AG08396 (cell line): ENCODE measurements at places on chromosomes 12 and 14.

DNA sequence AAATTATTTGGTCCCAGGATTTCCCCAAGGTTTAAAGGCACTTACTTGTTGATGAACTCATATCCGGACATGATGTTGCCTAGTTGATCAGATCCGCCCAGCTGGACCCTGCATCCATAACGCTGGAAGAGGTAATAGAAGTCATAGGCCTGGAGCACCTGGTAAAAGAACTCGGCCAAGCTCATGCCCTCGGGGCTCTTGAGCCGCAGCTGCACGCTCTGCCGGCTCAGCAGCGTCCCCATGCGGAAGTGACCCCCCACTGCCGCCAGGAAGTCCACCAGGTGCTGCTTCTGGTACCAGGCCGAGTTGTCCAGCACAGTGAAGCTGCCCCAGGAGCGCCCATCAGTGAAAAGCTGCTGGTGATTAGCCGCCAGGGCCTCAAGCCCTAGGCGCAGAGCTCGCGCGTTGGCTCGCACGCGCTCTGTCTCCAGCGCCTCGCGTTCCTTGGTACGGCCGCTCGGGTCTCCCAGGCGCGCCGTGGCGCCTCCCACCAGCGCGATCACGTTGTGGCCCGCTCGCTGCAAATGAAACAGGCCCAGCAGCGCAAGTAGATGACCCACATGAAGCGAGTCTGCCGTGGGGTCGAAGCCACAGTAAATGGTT is 545 bp downstream of the YARS2 start:
- DNase-seq = peak; percentile 66

GRCh38 chr12:103350116-103350515 is 145.7 kb downstream of the C12orf42 start:
- DNase-seq = no peak

DNA sequence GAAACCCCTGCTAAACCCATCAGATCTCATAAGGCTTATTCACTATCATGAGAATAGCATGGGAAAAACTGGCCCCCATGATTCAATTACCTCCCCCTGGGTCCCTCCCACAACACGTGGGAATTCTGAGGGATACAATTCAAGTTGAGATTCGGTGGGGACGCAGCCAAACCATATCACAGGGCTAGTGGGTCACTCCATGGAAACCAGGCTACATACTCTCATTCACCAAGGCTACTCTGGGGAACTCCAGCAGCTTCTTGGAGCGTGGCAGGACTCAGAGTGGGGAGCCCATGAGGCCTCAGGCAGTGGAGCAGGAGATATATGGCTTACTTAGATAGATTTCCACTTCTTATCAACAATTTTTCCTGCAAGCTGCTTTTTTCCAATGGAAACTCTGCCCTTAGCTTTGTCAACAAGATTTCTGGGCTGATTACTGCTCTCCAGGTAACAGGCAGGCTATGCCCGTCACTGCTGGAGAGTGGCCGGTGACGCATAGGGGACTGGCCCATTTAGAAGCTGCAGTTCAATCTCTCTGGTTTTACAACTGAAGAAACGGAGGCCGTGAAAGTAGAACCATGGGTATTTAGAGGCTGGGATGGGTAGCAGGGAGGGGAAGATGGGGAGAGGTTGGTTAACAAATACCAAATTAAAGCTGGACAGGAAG is 16.5 kb downstream of the VDR start:
- no peak for DNase-seq

DNA sequence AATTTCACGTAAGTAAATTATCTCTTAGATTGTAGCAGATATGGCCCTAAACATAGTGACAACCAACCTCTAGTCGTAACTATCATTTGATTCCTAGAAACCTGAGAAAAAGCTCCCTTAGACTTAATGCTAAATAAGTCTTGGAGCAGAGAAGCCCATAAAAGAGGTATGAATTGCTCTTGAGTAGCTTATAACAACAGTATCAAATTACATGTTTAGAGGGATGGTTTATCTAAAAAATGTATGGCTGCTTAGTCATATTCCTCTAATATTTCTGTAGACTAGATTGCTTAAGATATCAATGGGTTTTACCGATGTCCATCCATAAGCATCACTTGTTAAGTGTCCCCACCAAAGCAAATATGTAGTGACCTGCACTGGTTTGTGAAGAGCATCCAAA is 259.7 kb downstream of the NELL2 start:
- no peak for DNase-seq

GRCh38 chr14:101087614-101088394 is 184.3 kb upstream of the RTL1 start:
- DNase-seq = no peak

DNA sequence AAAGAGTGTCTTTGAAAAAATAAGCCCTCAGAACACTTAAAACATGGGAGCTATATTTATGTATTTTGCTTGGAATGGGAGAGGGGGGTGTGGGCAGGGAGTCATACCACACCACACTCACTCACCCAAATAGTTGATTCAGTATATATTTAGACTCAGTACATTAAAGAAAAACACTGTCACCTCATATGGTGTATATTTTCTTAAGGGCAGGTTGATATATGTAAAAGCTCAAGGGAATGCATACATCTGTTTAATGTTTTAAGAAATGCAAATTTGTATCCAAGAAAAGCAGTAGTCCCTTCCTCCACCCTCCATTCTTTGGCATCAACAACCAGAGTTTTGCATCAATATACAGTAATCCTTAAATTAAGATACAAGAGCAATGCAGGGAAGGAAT is 1.4 kb downstream of the NFYB start:
- DNase-seq = peak; percentile 23

GRCh38 chr14:68957775-68958174 is 21.3 kb downstream of the ACTN1 start:
- DNase-seq = no peak

DNA sequence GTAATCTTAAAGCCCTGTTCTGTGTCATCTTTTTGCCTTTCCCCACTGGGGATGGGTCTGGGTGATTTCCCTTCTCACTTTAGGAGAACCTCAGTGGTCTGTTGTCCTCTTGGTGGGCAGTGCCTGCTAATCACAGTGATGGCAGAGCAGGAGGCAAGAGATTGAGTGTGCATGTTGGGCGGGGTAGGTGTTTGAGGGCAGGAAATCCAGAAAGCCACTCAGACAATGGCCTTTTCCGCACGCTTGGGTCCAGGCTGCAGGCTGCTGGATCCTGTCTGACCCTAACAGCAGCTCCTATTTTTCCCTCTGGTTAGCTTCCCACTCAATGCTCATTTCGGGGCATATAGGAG is 13.7 kb upstream of the ITGA5 start:
- no peak for DNase-seq

DNA sequence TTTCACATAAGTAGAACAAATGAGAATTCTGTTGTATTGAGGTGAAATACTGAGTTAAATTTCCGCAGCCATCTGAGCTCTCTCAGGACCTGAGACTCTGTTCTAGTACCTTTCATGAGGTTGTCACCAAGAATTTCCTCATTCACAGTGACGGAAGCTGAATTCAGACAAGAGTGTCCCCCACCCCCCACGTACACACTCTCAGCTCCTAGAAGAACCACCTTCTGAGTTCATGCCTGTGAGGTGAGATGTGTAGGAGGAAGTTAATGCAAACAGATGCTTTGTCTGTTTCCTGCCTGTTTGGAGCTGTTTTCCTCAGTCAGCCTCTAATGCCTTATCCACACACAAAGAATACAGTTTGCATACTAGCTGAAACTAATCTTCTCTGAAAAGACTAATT is 18.2 kb downstream of the BICDL1 start:
- DNase-seq = no peak

DNA sequence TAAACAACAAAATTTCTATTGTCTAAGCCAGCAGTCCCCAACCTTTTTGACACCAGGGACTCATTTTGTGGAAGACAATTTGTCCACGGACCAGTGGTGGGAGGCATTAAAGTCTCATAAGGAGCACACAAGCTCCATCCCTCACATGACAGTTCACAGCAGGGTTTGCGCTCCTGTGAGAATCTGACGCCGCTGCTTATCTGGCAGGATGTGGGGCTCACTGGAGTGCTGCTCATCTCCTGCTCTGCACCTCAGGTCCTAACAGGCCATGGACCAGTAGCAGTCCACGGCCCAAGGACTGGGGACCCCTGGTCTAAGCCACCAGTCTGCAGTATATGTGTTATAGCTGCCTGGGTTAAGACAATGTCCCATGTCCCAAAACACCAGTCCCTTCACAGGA is 27.2 kb downstream of the VCPKMT start:
- DNase-seq = no peak

GRCh38 chr12:32995623-32996022 is 99.0 kb upstream of the PKP2 start:
- DNase-seq = no peak

DNA sequence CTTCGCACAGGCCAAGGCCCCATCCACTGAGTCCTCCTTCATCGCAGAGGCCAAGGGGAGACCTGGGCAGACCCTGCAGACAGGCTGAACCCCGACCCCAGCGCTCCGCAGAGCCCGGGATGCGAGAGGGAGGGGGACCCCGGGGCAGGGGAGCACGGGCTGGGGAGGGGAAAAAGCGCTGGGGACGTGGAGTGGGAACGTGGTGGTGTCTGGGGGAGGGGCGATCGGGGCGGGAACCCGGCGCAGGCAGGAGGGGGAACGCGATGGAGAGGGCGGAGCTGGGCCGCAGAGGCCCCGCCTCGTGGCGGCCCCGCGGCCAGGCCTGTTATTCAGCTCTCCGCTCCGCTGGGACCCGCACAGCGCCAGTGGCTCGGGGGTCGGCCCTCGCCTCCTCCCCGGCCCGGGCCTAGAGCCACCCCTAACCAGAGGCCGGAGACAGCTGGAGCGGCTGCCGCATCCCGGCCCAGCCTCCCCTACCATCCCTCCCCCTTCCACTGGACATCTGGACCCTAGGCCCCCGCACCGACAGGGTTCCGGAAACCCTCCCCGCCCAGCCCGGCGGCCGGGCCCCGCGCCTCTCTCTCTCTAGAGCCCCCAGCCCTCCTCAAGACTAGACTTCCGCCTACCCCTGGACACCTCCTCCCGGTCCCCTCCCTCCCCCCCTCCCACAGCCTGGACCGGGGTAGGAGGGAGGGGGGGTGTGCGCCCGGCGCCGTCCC is at the start of gene ARHGEF25:
Gene ARHGEF25, plus strand, starts transcription at position 328 of the 719 bp plus-strand sequence. CDS start 460 bp downstream, outside the sequence.
- peak; percentile 94 for DNase-seq

DNA sequence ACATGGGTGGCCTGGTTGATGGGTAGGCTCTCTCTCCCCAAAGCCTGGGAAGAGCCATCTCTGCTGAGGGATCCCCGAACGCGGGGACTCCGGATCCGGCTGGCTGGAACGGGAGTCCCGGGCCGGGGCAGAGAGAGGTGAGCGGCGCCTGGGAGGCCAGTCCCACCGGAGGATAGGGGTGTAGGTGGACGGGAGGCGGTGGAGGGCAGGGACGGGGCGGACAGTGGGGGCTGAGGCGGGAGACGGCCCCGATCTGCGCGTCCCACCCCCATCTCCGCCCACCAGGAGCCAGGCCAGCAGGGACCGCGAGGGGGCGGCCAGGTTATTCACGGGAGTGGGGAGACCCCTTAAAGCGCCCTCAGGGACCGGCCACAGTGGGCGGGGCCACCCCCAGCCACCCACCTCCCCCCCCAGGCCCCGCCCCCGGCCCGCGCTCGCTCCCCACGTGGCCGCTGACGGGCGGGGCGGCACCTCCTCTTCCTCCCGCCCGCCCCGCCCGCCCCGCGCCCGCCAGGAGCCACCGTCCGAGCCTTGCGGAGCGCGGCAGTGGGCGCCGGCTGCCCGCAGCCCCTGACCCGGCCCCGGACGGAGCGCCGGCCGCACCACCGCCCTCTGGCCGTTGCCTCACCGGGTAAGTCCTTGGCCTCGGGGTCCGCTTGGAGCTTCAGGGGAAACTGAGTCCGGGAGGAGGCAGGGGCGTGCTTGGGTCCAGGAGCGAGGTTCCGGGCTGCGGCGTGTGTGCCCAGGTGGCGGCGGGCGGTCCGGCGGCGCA is at the start of gene INF2:
Gene INF2, plus strand, starts transcription at position 510 of the 772 bp plus-strand sequence. CDS start 11,748 bp downstream, outside the sequence.
- DNase-seq = peak; percentile 95

DNA sequence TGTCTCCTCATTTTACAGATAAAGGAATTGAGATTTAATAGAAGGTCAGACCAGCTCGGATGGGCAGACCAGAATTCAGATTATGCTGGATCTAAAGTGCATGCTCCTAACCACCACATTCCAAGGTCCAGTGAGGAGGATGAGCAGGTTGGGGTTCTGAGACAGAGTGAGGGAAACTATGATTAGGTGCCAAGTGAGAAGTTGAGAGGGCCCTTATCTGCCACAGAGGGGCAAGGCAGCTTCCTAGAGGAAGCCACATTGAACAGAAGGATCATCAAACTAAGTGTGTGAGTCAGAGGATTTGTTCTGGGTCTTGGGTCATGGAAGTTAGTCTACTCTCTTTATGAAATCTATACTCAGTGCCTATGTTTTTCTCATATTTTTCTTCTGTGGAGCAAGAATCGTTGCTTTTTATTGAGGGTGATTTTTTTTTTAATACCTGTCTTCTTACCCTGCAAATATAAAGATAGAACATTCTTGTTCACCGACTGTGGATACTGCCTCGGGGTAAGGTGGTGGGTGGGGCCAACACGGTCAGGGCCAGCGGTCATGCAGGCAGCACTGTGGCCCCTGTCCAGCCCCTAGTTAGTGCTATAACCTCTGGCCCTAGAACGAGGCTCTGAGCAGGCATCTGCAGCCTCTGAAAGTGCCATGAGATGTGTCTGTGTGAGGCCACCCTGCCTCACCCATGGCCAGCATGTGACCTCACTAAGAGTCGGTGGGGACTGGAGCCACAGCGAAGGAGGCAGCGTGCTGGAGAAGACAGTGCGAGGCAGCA is 55.6 kb upstream of the PTHLH start:
- DNase-seq = no peak

- no peak for DNase-seq
Measured at GRCh38 chr14:65972891-65973290, 513.3 kb upstream of the CCDC196 start.

DNA sequence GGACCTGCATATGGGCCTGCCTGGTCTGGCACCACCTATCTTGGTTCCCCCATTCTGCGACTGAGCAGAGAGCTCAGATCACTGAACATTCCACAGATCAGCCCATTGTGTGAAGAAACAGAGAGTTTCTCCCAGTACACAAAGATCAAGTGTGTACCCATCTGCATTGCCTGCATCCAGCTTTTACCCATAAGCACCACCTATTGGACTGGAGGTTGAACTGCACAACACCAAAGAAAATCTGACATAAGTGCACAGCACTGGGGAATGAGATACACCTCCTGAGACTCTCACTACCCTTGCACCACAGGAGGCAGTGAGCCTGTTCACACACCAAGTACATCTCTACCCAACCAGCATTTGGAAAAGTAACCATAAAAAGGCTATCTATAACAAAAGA is 362.6 kb upstream of the CLEC14A start:
- no peak for DNase-seq

GRCh38 chr14:50003213-50004021 is 110.5 kb downstream of the ARF6 start:
- peak; percentile 86 for DNase-seq

- no peak for DNase-seq
Measured at GRCh38 chr12:54390668-54391551, 6.4 kb upstream of the ZNF385A start.

GRCh38 chr12:56208006-56208405 is 13.7 kb downstream of the RNF41 start:
- no peak for DNase-seq

GRCh38 chr12:48758186-48758585 is 30.7 kb downstream of the ADCY6 start:
- DNase-seq = no peak

- DNase-seq = no peak
Measured at GRCh38 chr14:80839743-80840142, 101.8 kb downstream of the CEP128 start.
